ENCODE measurements at places on chromosomes 2 and 18. TPM values are rescaled to one million over a fixed set of nuclear protein-coding genes. Genes with fewer than 3 reads are reported as not detected.

GRCh38 chr18:35155398-35156117, 85.3 kb upstream of the ZNF397 start:
- DNase-seq, result peak; percentile 48

GRCh38 chr2:198114064-198114463, 309.7 kb downstream of the PLCL1 start:
- DNase-seq, result no peak

DNA sequence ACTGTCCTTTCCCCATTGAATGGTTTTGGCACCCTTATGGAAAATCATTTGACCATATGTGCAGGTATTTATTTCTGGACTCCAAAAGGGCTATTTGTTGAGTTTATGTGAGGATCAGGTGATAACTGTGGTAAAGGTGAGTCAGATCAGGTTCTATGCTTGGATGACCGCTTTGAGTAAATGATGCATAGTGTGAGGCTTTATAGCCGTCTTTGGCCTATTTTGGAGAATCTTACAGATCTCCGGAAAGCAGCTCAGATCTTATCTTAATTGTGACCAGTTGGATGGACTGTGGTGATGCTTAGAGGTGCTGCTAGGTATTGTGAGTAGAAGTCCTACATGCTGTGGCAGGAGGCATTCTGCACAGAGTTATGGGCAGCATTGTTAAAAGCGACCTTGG, 126.2 kb downstream of the METTL8 start:
- DNase-seq, result no peak

DNA sequence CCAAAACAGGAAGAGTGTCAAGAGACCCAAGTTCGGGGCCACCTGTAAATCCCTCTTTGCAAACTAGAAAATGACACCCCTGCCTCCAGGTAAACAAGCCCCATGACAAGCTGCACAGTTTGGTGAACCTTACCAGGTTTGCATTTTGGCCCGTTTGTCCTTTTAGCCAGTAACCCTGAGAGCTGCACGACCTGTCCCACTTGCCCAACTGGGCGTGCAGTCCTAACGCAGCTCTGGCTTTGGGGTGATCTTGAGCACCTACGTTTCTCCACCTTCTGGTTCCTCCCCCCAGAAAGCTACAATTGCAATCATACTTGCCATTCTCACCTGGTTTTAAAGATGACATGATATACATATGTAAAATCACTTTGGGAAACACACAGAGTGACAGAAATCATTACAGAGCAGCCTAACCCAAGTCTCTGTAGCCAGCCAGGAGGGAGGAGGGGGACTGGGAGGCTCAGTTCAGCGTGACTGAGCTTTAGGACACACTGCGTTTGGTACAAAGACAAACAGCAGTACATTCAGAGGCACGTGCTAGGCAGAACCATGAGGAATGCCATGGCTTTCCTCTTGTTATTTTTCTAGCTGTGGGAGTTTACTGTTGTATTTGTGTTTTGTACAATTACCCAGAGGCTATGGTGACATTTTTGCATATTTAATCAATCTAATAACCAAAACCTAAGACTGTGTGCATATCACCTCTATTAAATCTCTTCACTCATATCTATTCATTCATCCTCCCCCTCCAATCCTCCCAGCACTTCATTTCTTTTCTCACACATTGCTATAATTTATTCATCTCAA, 304.0 kb downstream of the IRS1 start:
- peak; percentile 22 for DNase-seq

GRCh38 chr2:2910259-2910658, 467.4 kb downstream of the EIPR1 start:
- no peak for DNase-seq

- DNase-seq, result no peak
Observed at GRCh38 chr18:7576685-7577084, 9.6 kb downstream of the PTPRM start.

DNA sequence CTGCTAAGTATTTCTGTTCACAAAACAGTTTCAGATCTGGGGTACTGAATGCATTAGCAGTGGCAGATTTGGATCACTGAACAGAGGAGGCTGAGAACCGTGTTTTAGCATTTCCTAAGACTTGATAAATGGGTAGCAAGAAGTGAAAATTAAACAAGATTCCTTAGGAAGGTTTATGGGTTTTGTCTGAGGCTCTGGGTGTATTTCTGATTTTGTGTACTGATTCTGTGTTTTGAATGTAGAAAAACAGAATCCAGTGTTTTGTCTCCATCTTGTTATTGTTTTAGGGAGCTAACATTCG, 1.4 kb downstream of the FAM117B start:
- no peak for DNase-seq

- DNase-seq, result no peak
Observed at GRCh38 chr2:226155093-226155875, 644.3 kb downstream of the IRS1 start.

GRCh38 chr2:48428449-48428848, 101.5 kb upstream of the STON1 start:
- DNase-seq, result no peak

- DNase-seq, result peak; percentile 93
Observed at GRCh38 chr2:20052861-20053281, 1.4 kb upstream of the LAPTM4A start.

DNA sequence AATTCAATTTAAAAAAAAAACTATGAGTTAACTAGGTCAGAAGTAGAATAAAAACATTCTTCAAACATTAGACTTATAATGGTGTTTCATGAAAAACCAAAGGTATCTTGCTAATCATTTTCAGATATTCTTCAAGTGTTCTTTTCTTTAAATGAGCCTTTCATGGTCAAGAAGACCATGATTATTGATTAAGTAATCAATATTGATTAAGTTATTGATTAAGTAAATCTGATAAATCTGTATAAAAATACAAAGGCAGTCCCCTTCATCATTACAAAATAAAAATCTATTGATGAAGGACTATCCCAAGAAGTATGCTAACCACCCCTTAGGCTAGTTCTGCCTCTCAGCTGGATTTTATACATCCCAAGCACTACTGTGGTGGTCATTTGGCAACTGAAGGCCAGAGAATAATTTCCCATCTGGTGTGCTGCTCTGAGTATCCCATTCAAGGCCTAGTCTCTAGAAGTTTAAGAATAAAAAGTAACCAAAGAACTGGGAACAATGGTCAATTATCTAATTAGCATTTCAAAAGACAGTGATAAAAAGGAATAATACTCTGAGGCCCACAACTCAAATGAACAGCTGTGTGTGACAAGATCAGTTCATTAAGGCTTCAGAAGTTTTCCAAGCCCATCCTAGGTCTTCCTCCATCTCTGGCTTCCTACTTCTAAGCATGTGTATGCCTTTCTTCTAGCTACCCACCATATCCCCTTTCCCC, 63.5 kb downstream of the TCF4 start:
- no peak for DNase-seq

GRCh38 chr18:75246721-75247610, 36.4 kb downstream of the TSHZ1 start:
- peak; percentile 87 for DNase-seq

- DNase-seq, result no peak
Observed at GRCh38 chr2:111113838-111114237, 6.9 kb upstream of the BCL2L11 start.

DNA sequence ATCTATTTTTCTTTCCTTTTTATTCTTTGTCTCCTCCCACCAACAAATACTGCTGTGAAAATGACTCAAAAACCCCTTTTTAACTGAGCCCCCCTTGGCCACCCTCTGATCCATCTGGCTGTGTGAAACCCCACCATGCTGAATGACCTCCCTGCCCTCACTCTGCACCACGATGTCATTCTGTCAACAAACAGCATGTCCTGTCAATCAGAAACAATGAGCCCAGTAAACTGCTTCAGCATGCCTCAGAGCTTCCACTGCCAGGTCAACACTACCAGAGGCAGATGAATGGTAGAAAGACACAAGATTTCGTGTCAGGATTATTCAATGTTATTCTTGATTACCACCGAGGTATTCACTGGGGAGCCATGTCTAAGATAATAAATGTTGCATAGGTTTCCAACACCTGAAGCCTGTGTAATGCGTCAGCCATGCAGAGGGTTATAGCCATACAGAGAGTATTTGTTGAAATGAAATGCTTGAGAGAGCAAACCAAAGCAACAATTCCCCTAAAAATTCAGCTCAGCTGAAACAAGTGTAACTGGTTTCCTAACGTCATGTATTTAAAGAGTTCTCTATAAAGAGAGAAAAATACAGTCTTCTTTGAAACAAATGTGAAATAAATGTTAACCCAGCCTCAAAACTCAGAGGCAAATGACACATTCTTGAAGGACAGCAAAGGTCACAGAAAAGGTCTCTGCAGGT, 76.7 kb downstream of the LRP2 start:
- peak; percentile 47 for DNase-seq

DNA sequence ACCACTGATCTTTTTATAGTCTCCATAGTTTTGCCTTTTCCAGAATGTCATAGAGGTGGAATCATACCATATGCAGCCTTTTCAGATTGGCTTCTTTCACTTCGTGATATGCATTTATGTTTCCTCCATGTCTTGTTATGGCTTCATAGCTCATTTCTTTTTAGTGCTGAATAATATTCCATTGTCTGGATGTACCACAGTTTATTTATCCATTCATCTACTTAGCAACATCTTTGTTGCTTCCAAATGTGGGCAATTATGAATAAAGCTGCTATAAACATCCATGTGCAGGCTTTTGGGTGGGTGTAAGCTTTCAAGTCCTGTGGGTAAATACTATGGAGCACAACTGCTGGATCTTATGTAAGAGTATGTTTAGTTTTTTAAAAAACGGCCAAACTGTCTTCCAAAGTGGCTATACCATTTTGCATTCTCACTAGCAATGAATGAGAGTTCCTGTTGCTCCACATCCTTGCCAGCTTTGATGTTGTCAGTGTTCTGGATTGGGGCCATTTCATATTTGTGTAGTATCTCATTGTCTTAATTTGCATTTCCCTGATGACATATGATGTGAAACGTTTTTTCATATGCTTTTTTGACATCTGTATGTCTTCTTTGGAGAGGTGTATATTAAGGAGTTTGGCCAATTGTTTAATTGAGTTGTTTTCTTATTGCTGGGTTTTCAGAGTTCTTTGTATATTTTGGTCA, 20.6 kb downstream of the STPG4 start:
- no peak for DNase-seq

DNA sequence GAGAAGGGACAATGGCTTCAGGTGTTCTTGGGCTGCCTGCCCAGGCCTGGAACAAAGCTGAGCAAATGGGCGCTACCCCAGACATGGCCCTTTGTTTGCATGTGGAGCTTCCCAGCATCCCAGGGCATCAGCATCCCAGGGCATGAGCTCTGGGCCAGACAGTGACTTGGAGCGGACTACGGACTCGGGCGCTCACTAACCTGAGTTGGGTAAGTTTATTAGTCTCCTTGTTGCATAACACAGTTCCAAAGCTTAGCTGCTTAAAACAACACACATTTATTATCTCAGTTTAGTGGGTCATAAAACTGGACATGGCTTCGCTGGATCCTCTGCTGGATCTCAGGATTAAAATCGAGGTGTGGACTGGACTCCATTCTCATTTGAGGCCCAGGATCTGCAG, 35.8 kb downstream of the MC2R start:
- DNase-seq, result no peak

DNA sequence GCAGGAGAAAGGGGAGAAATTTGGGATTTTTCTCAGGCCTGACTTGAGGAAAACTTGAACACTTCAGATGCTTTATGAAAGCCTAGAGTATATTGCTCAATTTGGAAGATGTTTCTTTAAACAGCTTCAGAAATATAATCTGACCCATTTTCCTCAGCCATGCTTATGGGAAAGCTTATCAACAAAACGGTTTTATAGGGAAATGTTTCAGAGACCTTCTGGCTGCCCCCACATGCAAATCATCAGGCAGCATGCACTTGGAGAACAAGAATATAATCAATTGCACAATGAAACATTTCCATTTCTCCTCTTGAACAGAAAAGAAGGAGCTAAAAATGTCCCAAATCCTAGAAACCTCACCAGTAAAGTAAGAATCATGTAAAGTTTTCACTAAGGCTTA, 411.2 kb upstream of the ETAA1 start:
- peak; percentile 91 for DNase-seq

DNA sequence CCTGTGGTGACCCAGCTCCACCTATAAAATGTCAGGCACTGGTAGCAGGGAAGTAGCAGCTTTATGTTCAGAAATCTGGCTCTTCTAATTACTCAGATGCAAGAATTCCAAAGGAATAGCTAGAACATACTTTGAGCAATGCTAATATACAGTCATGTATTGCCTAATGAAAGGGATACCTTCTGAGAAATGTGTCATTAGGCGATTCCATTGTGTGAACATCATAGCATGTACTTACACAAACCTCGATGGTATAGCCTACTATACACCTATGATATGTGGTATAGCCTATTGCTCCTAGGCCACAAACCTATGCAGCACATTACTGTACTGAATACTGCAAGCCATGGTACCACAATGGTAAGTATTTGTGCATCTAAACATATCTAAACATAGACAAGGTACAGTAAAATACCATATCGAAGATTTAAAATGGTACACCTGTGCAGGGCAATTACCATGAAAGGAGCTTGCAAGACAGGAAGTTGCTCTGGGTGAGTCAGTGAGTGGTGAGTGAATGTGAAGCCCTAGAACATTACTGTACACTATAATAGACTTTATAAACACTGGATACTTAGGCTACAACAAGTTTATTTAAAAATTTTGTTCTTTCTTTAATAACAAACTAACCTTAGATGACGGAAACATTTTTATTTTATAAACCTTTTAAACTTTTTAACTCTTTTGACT, 50.3 kb upstream of the ETAA1 start:
- DNase-seq, result no peak

- DNase-seq, result no peak
Observed at GRCh38 chr2:8263901-8264300, 418.0 kb upstream of the ID2 start.

DNA sequence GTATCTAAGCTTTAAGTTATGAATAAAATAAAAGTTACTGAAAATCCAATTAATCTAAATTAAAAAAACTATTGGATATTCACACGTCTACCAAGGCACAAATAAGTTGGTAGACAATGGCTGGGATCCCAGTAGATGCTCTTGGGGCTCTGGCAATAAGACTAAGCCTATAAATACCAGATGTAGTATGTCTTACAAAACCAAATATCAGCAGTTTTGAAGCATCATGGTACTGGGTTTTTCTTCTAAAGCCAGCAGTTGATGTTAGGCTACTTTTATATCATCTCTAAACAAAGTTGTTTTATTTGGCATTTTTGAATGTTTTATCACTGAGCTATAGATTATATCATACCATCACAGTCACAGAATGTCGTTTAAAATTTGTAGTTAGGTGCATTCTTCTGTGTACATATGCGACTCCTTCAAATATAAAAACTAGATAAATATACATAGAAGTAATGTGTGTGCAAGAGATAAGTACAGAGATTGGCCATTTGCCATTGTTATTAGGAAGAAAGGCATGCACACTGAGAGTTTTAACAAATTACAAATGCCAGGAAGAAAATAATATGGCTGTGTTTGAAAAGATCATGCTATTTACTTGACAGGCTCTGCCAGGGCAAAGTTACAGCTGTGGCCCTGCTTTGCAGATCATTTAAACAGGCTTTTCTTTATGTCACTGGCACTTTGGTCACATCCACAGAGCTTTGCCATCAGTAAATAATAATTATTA, 21.6 kb upstream of the TMEM17 start:
- peak; percentile 63 for DNase-seq

The DUSP19 gene
- total RNA-seq, result 4.8 TPM

The HRH4 gene
- total RNA-seq, result 0.54 TPM

The MARCO gene
- 20.3 TPM for total RNA-seq

The ANKRD30B gene
- not detected for total RNA-seq

The DOK6 gene
- 4.2 TPM for total RNA-seq

The FBXO15 gene
- 9.7 TPM for total RNA-seq

The C1QL2 gene
- total RNA-seq, result not detected

The BOLL gene
- total RNA-seq, result not detected

The CBLN2 gene
- not detected for total RNA-seq

The UPP2 gene
- not detected for total RNA-seq

The ARHGAP25 gene
- 26.1 TPM for total RNA-seq

The LRRTM1 gene
- total RNA-seq, result 0.77 TPM

The GYPC gene
- total RNA-seq, result 93.6 TPM

The SULT1C4 gene
- 85.0 TPM for total RNA-seq
